MV-4-11 (cell line): ENCODE measurements at places on chromosomes 6 and 20.

- DNase-seq, result no peak
Observed at GRCh38 chr6:25242567-25242966, 36.6 kb upstream of the CARMIL1 start.

DNA sequence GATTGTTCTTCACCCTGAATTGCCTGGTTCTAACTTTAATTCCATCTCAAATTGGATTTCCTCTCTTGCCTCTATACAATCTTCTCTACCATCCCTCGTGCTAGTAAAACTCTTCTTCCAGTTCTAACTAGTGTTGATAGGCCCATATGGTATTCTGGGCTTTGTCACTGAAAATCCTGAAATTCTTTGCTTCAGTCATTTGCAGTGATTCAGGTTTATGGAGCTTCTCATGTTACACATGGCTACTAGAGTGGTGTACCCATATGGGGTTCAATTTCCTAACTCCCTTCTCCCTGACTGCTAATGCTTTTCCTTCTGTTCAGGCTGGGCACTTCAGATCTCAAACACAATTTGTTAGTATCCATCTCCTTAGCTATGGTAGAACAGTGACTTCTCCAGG lies 956.6 kb downstream of the KIF16B start:
- DNase-seq, result no peak

GRCh38 chr6:138001750-138002349 lies 105.4 kb downstream of the PERP start:
- no peak for DNase-seq

- no peak for DNase-seq
Observed at GRCh38 chr6:52087498-52087999, at the start of gene PKHD1. PKHD1 (minus strand) TSS chr6:52087613; CDS start chr6:52084933, 2,680 bp downstream.

DNA sequence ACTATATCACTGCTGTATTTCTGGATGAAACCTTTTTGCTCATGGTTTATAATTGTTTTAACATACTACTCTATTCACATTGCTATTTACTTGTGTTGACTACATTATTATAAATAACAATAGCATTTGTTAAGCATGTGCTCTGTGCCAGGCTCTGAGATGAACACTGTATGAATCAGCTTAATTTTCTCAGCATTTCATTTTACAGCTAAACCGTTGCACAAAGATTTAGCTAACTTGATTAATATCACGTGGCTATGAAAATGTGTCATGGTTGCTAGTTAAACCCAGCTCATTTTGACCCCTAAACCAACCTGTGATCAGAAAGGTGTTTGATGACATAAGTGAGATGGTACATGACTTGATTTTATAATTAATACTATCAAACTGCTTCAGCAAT lies 77.5 kb downstream of the NCOA7 start:
- DNase-seq, result no peak

GRCh38 chr20:50368813-50369224 lies 141.4 kb upstream of the PTPN1 start:
- no peak for DNase-seq

- no peak for DNase-seq
Observed at GRCh38 chr6:72825315-72825911, 203.5 kb downstream of the KCNQ5 start.

DNA sequence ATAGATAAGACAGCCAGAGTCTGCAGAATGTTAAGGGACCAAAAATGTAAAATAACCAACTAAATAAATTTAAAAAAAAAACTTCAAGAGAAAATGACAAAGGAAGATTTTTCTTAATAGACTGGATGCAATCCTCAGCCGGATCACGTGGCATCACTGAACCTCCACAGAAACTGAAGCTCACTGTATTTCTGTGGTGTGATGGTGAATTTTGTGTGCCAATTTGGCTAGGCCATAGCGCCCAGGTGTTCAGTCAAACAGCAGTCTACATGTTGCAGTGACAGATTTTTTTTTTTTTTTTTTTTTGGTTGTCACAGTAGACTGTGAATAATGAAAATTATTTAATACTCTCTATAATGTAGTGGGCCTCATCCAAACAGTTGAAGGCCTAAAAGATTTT lies 95.5 kb downstream of the ARHGAP18 start:
- DNase-seq, result no peak

- no peak for DNase-seq
Observed at GRCh38 chr6:31010393-31011060, at the start of gene MUC22. MUC22 (plus strand) TSS chr6:31010474; CDS start chr6:31010707, 233 bp downstream.

- DNase-seq, result no peak
Observed at GRCh38 chr6:20978151-20978614, 443.9 kb downstream of the CDKAL1 start.

DNA sequence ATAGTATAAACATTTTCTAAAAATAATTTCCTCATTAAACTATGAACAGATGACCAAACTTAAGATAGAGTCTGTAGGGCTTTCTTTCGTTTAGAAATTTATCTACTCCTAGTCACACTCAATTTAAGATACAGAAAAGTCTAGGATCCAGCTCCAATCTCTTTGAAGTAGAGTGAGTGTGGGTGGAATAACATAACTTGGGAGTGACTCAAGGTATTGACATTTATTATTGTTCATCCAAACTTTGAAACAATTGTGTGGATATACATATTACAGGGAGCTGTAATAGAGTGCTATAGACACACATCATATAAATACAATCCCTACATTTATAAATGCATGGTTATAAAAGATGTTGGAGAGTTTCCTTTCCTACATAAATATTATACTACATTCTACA lies 715.2 kb upstream of the MANEA start:
- no peak for DNase-seq

GRCh38 chr6:94361304-94362060 lies 942.1 kb upstream of the EPHA7 start:
- DNase-seq, result no peak

- no peak for DNase-seq
Observed at GRCh38 chr6:132750455-132751248, 7.1 kb downstream of the VNN2 start.

- peak; percentile 93 for DNase-seq
Observed at GRCh38 chr6:85669735-85670194, 27.1 kb upstream of the SYNCRIP start.

- peak; percentile 8 for DNase-seq
Observed at GRCh38 chr20:37285664-37286374, 3.6 kb upstream of the MANBAL start.

- no peak for DNase-seq
Observed at GRCh38 chr20:37598100-37598543, 70.4 kb upstream of the BLCAP start.

DNA sequence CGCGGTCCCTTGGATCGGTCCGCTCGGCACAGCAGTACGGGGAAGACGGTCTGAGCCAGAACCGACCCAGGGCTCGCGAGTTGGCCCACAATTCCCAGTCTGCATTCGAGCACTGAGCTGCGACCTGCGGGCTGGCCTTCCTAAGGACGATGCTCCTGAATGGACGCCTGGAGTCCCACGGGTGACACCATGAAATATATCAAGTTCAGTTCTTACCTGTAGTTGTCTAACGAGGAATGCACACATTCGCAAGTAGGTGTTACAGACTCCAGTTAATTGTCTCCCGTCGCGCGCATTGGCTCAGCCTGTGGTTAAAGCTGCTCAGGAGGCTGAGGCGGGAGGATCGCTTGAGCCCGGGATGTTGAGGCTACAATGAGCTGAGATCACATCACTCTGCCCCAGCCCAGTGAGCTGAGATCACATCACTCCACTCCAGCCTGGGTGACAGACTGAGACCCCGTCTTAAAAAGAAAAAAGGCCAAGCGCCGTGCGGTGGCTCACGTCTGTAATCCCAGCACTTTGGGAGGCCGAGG lies 802 bp downstream of the PEX7 start:
- peak; percentile 3 for DNase-seq

DNA sequence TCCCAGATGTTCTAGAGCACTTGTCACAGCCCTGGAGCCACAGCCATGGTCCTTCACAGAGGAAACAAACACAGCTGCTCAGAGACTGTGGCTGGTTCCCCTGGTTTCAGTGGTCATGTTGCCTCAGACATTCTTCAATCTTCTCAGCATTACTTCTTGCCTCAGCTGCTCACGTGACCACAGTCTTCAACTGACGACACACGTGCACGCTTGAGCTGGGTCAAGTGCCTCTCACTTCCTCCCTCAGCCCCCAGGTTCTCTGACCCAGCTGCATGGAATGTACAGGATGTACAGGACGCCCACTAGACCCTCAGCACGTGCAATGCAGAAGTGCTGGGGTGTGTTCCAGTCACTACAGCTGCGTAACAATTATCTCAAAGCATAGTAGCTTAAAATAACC lies 159.8 kb upstream of the GGTLC1 start:
- peak; percentile 99 for DNase-seq

- no peak for DNase-seq
Observed at GRCh38 chr20:378961-379336, 1.6 kb upstream of the TRIB3 start.

GRCh38 chr20:36543184-36544133 lies 2.1 kb downstream of the MYL9 start:
- no peak for DNase-seq

DNA sequence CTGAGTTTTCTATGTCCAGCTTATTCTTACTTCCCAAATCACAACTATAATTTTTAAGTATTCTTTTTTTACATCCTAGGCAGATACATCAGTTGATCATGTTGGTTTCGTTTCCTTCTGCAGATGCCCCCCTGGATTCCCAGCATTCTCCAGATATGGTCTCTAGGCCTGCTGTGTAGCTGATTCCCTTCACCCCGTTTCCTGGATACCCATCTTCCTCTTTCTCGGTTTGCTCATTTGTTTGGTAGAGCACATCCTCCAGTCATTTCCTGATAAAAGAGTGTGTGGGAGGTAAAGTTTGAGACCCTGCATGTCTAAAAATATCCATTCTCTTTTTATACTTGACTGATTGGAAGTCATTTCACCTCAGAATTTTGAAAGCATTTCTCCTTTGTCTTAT lies 66.4 kb downstream of the ANKS1A start:
- peak; percentile 79 for DNase-seq

DNA sequence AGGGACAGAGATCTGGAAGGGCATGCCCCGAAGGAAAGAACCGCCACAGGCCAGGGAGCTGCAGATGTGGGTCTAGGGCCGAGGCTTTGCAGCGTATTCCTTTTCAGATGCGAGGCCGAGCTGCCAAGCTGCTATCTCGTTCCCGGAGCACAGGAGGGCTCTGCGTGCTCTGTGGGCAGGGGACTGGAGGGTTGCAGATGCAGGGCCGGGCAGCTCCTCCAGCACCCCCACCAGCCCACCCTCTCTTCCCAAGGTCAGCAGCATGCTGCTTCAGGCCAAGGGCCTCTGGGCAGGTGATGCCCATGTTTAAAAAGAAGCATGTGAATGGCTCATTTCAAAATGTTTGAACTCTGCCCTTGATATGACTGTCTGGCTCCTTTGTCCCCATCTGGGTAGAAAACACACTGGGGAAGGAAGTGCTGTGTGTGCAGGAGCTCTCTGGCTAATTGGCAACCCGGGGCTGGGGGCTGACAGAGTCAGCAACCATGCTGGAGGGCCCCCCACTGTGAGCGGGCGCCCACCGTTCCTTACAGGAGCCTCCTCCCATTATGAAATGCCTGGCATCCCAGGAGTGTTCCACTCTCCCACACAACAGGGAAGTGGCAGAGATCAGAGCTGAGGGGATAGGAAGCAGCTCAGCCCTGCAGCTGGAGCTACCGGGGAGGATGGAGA lies 353.3 kb downstream of the ZFAND3 start:
- DNase-seq, result no peak

DNA sequence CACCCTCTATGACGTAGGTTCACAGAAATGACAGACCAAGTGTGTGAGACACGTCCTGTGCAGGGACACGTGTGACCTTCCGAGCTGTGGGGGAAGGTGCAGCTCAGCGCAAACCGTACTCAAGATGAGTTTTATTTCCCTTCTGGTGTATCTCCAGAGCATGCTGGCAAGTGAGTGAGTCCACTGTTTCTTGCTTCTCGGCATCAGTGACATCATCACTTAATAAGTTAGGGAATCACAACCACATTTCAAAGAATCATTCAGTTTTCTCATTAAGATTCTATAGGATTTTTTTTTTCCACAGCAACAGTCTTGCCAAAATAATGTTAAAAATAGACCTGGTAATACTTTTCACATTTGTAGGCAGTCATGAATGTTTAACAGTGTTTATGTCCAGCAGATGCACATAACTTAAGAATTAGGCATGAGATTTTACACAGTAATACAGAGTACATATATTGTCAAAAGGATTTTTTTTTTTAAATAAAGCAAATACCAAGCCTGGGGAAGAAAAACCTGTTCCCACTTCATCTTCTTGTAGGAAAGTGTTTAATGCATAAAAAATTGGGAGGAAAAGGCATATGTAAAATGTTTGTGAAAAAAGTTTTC lies 417.8 kb downstream of the CDC5L start:
- no peak for DNase-seq

- DNase-seq, result no peak
Observed at GRCh38 chr6:121450242-121450641, 14.8 kb downstream of the GJA1 start.

DNA sequence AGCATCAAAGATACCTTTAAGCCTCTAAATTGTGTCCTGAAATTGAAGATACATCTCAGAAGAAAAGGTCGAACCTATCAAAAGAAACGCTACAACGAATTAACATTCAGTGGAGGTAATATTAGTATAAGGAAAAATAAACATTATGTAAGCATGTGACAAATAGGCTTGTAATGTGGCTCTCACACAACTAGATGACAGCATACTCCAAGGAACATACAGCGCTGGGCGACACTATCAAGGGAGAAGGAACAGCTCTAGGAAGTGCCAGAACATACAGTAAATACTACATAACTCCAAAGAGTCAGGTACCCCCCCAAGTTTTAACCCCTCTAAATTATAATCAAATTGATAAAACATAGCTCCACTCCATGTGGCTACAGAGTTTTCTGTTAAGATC lies 103.5 kb downstream of the LAMP5 start:
- peak; percentile 66 for DNase-seq
